Activated T-helper 1 cell treated with anti-CD3 and anti-CD28 coated beads, Interleukin-2, amount 50 U/mL, for 16 hours (primary cell): ENCODE measurements at places on chromosomes 13 and 19.

DNA sequence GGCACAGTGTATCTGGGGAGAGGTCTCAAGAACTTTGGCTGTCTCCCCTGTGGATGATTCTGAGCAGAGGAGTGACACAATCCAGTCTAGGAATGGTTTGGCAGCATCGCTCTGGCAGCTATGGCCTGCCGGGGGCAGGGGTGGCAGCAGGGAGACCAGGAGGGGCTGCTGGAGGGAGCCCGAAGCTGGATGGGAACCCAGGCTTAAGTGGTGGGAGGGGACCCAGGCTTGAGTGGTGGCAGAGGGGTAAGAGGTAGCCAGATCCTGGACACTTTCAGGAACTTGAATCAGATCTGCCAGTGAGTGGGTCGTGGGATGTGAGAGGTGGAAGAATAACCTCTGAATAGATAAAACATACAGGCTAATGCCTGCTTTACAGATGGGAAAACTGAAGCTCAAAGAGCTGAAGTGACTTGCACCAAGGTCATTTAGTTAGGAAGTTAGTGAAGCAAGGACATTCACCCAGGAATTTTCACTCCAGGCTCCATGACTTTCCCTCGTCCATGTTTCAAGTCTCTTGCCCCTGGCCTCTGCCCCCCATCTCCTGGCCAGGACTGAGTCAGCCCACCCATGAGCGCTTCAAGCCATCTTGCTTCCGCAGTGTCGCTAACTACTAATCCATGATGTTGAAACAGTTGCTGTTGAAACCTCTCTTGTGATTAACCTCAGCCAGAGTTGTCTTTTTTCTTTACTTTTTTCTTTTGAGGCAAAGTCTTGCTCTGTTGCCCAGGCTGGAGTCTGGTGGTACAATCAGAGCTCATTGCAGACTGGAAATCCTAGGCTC is 29.9 kb upstream of the C1QTNF9 start:
- DNase-seq, result no peak

DNA sequence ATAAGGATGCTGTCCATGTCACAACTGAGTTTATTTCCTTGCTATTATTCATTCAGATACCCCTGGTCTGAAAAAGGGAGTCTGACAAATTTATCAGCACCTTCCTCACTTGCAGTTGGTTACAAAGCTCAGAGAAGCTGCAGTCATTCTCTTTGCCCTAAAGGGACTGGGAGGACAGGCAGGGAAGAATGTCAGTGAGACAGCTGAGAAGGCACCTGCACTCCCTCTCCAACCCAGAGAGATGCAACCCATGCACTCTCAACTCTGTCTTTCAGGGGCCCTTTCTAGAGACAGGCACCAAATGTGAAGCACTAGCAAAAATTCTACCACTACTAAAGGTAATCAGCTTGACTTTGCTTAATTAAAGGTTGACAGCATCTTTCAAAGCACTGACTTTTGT is 83.3 kb downstream of the CRYL1 start:
- no peak for DNase-seq

DNA sequence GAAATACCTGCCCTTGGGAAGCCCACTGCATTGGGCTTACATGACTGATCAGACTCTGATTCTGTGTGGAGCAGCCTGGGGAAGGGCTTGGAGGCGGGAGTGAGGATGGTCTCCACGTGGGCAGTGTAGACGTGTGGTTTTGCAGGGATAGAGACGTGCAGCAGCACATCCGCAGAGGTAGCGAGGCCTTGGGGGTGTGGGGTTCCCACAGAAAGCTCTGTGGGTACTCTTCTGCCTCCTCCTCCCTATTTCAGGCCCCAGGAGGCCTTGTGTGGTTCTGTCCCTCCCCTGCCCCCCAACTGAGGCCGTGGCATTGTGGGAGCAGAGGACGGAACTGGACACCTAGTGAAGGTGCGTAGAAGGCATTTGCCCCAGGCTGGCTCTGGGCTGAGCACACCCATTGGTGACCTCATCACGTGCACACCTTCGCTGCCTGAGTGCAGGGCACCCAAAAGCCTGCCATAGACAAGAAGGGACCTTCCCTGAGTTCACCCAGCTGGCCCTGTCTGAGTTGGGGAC is 28.9 kb downstream of the PPP1R37 start:
- no peak for DNase-seq

DNA sequence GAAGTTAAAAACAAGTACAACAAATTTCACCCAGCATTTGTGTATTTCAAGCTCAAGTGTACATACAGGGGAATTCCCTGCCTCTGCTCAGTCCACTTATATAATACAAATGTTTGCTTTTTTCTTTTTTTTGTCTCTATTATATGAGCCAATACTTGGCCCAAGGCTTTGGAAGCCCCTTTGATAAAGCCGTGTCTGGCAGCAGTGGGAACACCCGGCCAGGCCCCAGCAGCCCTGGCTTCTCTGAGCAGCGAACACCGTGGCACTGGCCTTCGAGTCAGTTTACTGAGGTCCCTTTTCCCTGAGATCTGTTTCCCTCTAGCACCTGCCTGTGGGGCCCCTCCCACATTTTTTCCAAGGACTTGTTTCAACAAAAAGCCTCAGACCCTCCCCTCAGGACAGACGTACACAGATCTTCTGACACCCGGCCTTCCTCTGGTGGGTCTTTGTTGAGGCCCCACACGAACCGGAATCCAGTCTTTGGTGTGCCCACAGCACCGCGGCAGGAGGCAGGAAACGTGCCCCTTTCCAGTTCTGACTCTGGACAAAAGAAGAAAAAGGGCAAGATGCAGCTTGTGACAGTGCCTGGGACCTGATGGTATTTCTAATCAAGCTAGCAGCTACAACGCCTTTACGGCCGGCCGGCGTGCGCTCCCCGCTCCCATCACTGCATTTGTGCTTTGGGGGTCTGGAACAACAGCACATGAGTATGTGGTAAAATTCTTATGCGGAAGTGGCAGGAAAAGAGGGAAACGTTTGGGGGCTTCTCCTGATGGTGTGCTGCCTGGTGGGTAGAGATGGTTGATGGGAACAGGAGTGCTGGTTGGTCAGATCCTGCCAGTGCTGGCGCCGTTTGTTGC is 13.8 kb downstream of the SIPA1L3 start:
- no peak for DNase-seq

- DNase-seq, result no peak
These were observed 2065.7 kb upstream of the PCDH20 start for GRCh38 chr13:63481334-63481733.

DNA sequence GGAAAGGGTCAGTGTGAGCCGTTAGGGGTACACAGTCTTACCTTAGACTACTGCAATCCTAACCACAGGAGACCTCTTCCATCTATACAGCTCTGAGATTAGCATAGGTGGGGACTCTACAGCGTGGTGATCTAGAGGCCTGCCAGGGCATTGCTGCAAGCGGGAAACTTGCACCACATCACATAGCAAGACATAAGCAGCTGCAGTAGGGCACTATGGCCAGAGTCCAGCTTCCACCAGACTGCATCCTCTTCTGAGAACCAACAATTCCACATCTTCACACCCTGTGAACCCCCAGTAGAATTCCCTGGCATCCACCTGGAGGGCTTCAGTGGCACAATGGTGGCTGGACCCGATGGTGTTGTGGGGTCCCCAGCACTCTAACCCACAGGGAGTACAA is 1564.3 kb upstream of the PRR20A start:
- no peak for DNase-seq

GRCh38 chr13:98595134-98595533 is 18.2 kb upstream of the STK24 start:
- no peak for DNase-seq

DNA sequence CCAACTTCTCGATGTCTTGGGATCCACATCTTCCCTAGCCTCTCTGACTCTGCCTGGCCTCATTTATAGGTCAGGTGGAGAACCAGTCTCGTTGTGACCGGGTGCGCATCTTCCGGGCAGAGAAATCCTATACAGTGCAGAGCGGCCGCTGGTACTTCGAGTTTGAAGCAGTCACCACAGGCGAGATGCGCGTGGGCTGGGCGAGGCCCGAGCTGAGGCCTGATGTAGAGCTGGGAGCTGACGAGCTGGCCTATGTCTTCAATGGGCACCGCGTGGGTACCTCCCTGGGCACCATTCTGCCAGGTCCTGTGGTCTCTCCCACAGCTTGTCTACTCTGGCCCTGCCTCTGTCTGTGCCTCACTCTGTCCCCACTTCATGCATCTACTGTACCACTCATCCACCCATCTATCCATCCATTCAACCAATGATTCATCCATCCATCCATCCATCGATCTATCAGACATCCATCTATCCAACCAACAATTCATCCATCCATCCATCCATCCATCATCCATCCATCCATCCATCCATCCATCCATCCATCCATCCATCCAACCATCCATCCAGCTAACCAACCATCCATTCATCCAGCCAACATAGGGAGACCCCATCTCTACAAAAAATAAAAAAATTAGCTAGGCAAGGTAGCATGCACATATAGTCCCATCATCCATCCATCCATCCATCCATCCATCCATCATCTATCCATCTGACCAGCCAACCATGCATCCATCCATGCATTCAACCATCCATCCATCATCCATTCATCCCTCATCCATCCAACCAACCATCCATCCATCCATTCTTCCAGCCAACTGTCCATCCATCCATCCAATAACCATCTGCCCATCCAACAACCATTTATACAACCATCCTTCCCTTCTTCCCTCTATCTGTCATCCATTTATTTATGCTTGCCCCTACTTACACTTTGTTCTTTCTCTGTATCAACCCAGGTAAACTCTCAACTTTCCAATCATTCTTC is 34.3 kb downstream of the RYR1 start:
- no peak for DNase-seq

DNA sequence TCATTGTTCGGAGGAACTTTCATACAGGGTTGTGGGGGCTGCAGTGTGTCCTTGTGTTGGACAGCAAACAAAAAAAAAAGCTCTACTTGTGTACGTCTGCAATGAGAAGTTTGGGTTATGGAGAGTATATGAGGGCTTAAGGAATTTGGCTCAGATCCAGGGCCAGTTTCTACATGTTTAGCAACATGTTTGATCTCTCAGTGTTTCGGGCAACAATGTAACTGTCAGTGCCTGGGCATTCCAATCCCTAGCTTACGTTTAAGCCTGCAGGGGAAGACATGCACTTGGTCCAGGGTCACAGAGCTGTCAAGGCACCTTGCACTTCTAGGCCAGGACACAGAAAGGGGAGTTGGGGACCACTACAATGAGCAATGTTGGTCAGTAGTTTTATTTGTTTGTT is 13.9 kb downstream of the ZNF543 start:
- DNase-seq, result no peak

DNA sequence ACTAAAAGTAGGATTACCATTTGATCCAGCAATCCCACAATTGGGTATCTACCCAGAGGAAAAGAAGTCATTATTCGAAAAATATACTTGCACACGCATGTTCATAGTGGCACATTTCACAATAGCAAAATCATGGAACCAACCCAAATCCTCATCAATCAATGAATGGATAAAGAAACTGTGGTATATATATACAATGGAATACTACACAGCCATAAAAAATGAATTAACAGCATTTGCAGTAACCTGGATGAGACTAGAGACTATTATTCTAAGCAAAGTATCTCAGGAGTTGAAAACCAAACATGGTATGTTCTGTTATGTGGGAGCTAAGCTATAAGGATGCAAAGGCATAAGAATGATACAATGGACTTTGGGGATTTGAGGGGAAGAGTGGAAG is 3.0 kb downstream of the ZNF708 start:
- DNase-seq, result no peak

GRCh38 chr13:61258185-61258584 is 157.5 kb downstream of the PCDH20 start:
- no peak for DNase-seq

- no peak for DNase-seq
These were observed 1194.5 kb downstream of the UQCRFS1 start for GRCh38 chr19:28018499-28018898.

DNA sequence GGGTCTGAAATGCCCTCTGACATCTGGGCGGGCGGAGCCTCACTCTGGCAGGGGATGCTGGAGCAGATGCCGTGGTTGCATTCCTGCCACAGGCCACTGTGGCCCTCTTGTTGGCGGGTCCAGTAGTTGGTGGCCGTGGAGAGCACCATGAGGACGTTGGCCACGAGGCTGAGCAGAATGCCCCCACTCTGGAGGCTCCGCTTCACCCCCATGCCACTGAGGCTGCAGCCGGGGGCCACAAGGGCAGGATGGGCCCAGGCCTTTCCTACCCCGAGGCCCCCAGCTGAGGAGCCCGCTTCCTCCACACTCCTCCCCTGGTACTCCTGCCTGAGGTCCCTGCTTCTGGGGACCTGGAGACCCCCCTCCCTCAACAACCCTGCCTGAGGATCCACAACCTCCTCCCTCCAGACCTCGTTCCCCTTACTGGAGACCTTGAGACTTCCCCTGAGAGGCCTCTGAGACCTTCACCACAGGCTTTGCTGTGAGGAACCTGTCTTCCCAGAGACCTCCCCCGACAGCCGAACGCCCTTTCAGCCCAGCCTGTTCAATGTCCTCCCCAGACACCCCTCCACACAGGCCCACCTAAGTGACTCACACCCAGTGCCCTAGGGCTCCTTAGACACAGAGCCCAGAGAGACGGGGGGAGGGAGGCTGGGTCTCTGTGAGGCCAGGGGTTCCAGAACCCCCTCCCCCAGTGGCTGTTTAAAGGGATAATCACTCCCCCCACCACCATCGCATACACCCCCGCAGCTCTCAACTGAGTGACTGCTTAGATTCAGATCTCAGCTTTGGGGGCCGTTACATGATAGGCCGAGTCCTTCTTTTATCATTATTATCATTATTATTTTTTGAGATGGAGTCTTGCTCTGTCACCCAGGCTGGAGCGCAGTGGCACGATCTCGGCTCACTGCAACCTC is at the start of gene CLDND2:
Gene CLDND2, minus strand, starts transcription at position 638 of the 917 bp plus-strand sequence. Its CDS starts 426 bp downstream, at position 212.
- DNase-seq, result no peak

GRCh38 chr19:31214086-31214485 is 135.2 kb downstream of the TSHZ3 start:
- peak; percentile 67 for DNase-seq

DNA sequence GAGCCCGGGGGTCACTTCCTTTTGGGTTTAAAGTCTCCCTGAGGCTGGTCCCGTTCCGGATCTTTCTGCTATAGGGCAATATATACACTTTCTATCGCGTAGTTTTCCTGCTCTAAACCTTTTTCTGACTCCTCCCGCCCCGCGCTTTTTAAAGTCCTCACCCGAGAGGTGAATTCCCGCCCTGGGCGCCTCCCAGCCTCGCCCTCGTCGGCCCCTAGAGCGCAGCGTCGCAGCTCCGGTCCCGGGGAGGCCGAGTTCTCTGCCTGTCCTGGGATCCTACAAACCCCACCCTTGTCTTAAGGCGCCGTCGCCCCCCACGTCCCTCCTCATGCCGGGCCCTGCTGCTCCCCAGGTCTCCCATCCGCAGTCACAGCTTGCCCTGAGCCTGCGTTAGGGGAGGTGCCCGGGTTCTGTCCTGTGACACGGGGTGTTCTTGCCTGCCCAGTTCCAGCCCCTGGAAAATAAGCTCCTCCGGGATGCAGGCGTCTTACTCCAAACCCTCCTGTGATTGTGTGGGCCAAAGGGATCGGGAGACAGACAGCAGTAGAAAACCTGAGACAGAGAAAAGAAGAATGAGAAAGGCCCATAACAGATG is 491 bp downstream of the ZNF525 start:
- DNase-seq, result peak; percentile 17

- peak; percentile 73 for DNase-seq
These were observed 27.7 kb downstream of the MEIS3 start for GRCh38 chr19:47391510-47392223.
